ENCODE measurements at places on chromosomes 16 and 17. TPM values are rescaled to one million over a fixed set of nuclear protein-coding genes. Genes with fewer than 3 reads are reported as not detected.

- DNase-seq, result peak; percentile 47
These were observed 114.2 kb upstream of the TMEM97 start for GRCh38 chr17:28204751-28205150.

DNA sequence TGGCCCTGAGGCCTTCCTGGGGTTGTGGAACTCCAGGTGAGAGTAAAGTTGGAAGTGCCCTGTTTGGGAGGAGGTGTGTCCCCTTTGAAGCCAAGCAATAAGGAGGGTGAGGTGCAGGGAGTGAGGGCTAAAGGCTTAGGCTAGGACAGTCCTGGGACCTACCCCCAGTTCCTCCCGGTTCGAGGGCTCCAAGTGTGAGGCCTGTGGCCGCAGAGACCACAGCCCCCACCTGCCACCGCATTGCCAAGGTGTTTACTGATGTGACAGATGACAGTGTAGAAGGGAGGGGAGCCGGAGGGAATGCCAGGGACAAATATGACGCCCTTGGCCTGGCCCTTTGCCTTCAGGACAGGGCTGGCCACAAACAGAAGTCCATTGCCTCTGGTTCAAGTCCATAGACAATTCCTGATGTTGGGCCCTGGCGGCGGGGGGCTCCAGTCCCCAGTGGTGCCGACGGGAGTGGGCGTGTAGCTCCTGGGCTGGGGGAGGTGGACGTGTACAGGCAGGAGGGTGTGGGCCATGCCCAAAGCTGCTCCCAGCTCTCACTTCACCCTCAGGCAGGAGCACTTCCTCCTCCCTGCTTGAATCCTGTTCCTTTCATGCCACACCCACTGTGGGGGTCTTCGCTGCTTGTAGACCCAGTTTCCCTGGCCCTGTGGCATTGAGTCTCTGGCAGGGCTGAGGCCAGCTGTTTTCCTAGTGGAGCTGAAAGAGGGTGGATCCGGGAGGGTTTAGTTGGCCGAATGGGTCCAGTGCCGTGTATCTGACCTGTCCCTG is 3.2 kb downstream of the ADORA2B start:
- DNase-seq, result no peak

DNA sequence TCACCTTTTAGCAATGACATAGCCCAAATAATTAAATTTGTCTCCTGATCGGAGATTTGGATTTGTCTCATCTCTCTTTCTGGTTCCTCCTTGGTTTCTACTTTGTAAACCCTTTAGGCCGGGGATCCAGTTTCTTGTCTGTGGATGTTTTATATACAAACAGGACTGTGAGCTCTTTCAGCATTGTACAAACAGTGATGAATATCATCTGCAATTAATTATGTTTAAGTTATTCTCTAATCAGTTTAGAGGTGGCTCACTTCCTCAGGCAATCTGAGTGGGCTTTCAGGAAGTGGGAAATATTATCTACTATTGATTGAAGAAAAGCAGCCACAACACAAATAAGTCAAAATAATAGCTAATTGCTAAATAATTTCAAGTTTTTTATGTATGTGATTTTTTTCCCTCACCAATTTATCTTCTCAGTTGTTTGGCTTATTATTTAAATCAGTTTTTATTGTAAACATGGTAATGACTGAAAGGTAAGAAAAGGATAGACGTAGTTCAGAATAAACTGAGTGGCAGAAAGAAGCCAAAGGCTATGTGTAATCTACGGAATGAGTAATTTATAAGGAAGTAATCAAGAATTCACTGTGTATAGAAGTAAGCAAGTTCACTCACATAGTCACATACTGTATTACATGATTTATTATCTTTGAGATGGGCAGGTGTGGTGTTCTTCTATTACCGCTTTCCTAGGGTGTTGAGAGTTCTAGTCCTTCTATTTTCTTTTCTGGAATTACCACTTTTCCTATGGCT is 3.4 kb upstream of the ABCC11 start:
- DNase-seq, result no peak

- no peak for DNase-seq
These were observed 74.0 kb upstream of the GNG13 start for GRCh38 chr16:874366-875181.

DNA sequence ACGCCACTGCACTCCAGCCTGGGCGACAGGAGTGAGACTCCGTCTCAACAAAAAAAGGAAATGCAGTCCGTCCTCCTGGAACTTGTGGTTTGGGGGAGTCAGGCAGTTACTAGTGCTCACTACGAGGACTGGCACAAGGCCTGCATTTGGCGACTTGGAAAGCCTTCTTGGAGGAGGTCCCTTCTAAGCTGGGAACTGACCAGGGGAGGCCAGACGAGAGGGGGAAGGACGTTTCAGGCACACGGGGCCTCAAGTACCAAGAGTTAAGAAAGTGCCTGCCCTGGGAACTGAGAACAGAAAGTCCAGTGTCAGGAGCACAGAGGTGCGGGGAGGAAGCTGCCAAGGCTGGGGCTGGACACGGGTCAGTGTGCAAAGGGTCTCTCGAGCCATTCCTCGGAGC is 89.9 kb downstream of the ABR start:
- DNase-seq, result no peak

GRCh38 chr17:80319999-80320344 is 59.3 kb downstream of the RNF213 start:
- peak; percentile 35 for DNase-seq

GRCh38 chr17:41678411-41678906 is 10.2 kb upstream of the EIF1 start:
- no peak for DNase-seq

The ZNF624 gene
- total RNA-seq, result 1.3 TPM

All from SJSA1 (cell line).